ENCODE measurements at places on chromosomes 6 and 20.
A peak's percentile ranks its signal among the peaks of the same experiment; 100 is the strongest.

GRCh38 chr6:21823371-21823770, 229.8 kb downstream of the SOX4 start:
- no peak for ATAC-seq

DNA sequence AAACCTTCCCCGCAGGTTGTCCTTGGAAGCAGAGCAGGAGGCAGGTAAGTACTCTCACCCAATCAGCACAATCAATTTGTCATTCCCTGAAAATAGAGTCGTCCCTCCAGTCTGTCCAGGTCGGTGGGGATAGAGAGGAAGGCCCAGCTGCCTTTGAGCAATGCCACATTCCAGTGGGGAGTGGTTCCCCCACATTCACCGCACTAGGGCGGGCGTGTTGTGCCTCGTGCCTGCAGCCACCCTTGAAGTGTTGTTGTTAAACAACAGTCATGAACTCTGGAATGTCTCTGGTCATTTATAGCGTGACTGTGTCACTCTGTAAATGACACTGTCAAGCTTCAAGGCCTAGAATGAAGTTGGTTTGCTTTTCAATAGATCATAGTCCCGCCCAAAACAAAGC, 33.4 kb downstream of the PRDM1 start:
- peak; percentile 77 for ATAC-seq

- no peak for ATAC-seq
These were observed 64.8 kb downstream of the JARID2 start for GRCh38 chr6:15310680-15311079.

- ATAC-seq = no peak
These were observed 541.5 kb downstream of the CD83 start for GRCh38 chr6:14658886-14659561.

DNA sequence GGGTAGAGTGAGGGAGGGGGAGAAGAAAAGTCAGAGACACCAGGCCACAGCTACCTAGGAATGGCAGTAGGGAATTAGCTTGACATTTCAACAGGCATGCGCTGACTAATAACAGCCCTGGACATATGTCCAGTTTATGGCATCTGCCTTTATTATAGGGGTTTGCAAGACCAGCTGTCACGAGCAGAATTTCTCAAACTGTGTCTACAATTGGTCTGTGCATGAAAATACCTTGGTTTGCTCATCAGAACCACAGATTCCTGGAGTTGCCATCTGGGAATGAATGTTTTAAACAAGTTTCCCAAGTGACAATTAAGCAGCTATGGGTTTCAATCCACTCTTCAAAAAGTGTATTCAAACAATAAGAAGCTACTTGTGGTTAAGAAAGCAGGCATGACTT, 110.3 kb upstream of the ENPP5 start:
- ATAC-seq = no peak

DNA sequence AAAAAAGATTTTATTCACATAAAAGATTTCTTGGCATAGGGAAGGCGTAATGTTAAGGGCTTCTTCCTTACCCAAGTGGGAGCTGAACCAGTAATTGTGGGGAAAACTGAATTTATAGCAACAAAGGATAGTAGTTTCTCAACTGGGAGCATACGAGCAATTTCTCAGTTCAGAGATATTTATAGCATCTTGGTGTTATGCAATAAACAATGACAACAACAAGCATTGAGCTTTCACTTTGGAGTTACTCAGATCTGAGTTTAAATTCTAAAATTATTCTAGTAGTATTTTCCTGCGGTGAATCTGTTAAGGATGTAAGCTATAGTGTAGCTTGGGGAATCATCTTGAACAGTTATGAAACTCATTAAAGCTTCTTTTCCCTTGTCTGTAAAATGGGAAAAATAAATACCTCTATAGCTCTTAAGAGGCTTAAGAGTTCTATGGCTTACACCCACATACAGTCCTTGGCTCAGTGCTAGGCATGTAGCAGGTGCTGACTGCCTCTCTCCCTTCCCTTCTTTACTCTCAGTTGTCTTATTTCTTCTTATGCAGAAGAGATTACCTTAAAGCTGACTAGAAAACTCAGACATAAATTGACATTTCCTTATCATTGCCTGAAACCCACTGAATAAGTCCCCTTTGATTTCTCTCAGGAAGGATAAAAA, 58.8 kb downstream of the SAMD5 start:
- ATAC-seq = no peak

DNA sequence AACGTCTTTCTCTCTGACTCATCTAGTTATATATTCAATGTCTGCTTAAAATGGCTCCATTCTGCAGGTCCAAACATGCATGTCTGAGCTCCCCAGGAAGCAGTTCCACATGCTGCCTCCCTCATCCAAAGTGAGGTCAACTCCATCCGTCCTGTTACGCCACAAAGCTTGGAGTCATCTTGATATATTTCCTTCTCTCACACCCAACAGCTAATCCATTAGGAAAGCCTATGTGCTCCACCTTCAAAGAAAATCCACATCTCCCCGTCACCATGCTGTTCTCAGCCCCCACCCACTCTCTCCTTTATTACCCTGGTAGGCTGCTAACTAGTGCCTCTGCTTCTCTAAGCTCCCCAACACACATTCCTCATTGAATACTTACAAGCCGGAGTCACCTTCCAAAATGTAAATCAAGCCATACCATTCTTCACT, 130.2 kb upstream of the SYNDIG1 start:
- ATAC-seq = no peak

DNA sequence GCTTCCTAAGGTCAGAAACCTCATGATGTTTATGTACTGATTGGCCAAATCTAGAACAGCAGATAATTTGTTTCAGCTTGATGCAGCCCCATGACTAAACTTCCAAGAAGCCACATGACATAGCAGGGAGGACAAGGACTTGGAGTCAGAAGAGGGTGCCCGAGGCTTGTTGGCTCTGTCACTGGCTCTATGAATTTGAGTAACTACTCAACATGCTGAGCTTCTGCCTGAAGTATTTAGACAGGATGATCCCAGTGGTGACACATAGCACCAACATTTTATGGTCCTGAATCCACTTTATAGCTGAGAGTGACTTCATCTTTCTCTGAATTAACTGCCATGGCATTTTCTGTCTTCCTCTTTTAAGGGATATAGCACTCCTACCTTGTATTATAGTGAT, 13.5 kb upstream of the TBX18 start:
- peak; percentile 41 for ATAC-seq
